ENCODE measurements at places on chromosomes 16 and 17.
A peak's percentile ranks its signal among the peaks of the same experiment; 100 is the strongest.

GRCh38 chr17:19865021-19865420 is 2.7 kb downstream of the ULK2 start:
- DNase-seq: no peak

DNA sequence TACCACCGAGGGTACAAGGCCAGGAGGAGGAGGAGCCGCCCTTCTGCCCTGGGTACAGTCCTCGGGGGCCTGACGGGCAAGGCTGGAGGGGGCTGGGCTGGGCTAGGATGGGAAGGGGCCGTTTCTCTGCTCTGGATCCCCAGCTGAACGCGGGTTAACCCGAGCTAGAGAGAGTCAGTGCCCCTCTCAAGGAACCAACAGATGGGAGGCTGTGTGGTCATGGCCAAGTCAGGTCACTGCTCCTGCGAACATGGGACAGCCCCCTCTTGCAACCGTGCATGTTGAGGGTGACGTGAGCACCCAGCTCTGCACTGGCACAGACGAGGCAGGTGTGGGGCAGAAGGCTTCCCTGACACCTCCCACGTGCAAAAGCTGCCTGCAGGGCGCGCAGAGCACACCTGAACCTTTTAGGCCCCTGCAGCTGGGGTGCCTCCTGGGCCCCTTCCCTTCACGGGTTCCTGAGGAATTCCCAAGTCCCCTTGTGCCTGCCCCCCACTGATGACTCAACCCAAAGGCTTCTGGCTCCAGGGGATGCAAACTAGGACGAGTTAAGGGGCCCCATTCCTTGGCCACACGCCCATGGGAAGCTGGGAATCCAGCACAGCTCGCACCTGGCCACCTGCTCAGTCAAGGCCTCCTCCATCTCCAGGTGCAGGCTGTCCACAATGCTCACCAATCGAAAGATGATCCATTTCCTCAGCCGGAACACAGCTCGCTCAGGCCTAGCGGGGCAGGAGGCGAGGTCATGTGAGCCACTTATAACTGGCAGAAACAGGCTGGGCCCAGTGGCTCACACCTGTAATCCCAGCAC is 6.3 kb downstream of the MYBBP1A start:
- DNase-seq: no peak

GRCh38 chr16:63323055-63323454 is 1286.8 kb upstream of the CDH8 start:
- DNase-seq: no peak

DNA sequence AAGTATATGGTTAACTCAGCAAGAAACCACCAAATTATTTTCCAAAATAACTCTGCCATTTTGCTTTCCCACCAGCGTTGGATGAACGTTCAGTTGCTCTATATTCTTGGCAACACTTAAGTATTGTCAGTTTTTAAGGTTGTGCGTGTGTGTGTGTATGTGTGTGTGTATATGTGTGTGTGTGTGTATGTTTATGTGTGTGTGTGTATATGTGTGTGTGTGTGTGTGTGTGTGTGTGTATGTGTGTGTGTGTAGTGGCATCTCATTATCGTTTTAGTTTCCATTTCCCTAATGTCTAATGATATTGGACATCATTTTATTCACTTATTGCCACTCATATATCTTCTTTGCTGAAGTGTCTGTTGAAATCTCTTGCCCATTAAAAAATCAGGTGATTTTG is 11.2 kb upstream of the SMTNL2 start:
- no peak for DNase-seq

DNA sequence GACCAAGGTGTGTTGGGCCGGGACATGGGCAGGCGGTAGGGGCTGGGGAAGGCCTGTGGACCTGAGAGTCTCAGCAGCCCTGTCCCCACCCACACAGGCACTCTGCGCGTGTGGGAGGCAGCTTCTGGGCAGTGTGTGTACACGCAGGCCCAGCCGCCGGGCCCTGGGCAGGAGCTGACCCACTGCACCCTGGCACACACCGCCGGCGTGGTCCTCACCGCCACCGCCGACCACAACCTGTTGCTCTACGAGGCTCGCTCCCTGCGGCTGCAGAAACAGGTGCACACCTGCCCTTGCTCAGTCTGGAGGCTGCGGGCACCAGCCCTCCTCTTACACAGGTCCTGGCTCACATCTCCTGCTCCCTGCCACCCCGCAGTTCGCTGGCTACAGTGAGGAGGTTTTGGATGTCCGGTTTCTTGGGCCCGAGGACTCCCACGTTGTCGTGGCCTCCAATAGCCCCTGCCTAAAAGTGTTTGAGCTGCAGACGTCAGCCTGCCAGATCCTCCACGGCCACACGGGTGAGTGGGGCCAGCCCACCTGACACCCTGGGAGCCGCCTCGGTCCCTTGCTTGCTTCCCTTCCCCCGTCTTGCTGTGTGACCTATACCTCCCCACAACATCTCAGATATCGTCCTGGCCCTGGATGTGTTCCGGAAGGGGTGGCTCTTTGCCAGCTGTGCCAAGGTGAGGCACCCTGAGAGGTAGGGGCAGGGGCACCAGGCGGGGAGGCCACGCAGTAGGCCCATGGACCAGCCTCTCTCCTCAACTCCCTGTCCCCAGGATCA is 3.8 kb downstream of the TBL3 start:
- DNase-seq: no peak

- DNase-seq: no peak
Observed at GRCh38 chr17:9598661-9599060, 22.2 kb downstream of the CFAP52 start.

- no peak for DNase-seq
Observed at GRCh38 chr16:89473791-89474414, 16.5 kb downstream of the ANKRD11 start.

DNA sequence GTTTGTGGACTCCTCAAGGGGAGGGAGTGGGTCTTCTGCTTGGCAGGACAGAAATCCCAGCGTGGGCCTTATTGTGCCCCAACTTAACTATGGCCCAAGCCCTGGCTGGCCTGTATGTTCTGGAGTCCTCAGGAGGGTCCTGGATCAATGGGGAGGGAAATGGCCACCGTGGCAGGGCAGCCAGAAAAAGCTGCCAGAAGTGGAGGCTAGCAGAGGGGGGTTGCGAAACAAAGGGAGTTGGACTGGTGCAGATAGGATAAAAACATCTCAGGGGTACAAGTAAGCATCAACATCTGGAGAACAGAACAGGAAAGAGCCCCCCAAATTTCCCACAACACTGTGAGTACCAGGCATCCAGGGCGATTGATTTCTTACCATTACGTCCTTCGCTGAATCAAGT is 3.7 kb upstream of the CACNG1 start:
- no peak for DNase-seq

GRCh38 chr16:87542531-87543102 is 49.8 kb upstream of the ZCCHC14 start:
- no peak for DNase-seq

DNA sequence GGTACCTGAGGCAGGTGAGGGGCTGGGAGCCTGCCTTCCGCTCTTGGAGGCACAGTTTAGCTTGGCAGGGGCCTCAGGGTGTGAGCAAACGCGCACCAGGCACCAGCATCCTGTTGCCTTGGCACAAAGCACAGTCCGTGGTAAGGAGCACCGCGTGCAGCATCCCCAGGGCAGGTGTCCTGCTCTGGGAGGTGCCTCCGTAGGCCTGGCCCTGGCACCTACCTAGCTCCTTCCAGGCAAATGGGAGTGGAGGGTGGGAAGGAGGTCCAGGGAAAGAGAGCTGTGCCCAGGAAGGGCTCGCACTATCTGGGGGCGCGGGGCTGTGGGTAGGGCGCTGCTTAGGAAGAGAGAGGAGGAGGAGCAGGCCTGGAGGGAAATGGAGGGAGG is 3.1 kb upstream of the GSE1 start:
- DNase-seq: no peak

GRCh38 chr16:50830698-50831097 is 88.8 kb downstream of the CYLD start:
- DNase-seq: no peak

GRCh38 chr16:3215601-3216262 is 19.2 kb downstream of the ZNF200 start:
- no peak for DNase-seq

DNA sequence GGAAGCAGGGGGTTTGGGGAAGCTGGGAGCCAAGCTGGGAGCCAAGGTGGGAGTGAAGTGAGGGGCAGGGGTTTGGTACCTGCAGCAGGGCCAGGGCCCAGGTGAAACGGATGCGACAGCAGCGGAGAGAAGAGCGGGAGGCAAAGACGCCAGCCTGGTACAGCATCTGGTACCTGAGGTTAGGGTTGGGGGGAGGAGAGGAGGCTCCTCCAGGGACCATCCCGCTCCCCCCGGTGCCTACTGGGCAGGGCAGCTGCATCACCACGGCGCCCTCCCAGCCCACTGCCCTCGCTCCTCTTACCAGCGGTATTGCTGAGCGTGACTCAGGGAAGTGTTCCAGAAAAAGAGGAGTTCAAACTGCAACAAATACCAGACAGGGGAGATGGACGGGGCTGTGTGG is 9.8 kb downstream of the CLN3 start:
- DNase-seq: no peak

DNA sequence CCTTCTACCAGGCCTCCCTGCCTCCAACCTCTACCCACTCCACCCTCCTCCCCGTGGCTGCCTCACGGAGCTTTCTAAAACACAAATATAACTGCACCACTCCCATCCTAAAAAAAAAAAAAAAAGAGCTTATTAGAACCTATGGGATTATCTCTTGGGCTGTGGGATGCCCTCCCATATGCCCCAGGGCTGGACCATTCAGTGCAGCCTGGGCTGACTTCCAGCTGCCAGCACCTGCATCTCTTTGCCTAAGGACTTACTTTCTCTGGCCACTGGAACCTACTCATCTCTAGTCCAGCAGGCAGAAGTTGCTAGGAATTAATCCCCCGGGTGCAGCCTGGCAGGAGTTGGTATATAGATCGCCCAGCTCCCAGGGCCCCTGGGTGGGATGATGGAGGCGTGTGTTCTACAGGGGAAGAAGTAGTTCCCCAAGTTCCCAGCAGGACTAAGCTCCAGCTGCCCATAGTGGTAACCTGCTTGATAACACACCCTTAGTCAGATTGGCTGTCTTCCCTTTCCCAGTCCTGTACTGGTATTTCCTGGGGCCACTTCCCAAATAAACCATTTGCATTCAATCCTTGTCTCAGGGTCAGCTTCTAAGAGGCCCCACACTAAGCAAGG is 10.3 kb downstream of the MPP3 start:
- DNase-seq: no peak

GRCh38 chr16:5882087-5882640 is 784.6 kb upstream of the EEF2KMT start:
- DNase-seq: no peak

DNA sequence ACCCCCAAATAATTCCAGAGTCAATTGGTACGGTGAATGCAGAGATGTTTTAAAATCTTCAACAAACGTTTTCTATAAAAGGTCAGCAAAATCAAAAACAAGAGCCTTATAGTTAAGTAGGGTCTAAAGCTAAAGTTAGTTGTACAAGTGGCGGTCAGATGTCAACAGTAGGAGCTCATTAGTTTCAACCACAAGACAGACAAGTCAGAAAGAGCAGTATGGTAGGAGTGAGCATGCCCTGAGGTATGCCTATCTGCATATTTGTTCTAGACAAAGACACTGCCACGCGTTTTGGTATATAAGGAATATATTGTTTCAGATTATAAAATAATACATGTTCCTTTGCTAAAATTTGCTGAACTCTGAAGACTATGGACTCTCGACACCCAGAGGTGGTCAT is 431.5 kb upstream of the KIF2B start:
- no peak for DNase-seq

- no peak for DNase-seq
Observed at GRCh38 chr16:22139732-22140131, 22.6 kb upstream of the SDR42E2 start.

GRCh38 chr17:80105762-80106161 is 4.4 kb downstream of the GAA start:
- DNase-seq: peak; percentile 28

GRCh38 chr16:72812672-72813071 is 235.3 kb downstream of the ZFHX3 start:
- DNase-seq: no peak

Measured in hypothalamus (tissue), 51 donors.